ENCODE measurements at places on chromosomes 12 and 14.

DNA sequence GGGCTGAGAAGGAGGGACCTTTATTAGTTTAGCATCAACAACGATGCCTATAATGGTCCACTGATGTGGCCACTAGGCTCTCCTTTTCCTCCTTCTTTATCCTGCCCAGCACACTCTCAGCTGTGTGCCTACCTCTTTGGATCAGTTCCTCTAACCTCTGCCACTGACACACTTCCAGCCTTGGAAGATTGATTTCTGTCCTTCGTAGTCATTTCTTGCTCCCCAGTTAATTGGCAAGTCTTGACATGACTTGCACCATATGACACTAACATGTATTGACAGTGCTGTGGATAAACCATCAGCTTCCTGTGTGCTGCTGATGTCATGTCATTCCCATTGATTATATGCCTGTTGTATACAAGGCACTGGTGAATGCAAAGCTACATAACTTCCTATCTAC lies 90.2 kb upstream of the PLEKHG7 start:
- DNase-seq, result no peak

- no peak for DNase-seq
Observed at GRCh38 chr12:117966511-117966910, 2.3 kb downstream of the KSR2 start.

DNA sequence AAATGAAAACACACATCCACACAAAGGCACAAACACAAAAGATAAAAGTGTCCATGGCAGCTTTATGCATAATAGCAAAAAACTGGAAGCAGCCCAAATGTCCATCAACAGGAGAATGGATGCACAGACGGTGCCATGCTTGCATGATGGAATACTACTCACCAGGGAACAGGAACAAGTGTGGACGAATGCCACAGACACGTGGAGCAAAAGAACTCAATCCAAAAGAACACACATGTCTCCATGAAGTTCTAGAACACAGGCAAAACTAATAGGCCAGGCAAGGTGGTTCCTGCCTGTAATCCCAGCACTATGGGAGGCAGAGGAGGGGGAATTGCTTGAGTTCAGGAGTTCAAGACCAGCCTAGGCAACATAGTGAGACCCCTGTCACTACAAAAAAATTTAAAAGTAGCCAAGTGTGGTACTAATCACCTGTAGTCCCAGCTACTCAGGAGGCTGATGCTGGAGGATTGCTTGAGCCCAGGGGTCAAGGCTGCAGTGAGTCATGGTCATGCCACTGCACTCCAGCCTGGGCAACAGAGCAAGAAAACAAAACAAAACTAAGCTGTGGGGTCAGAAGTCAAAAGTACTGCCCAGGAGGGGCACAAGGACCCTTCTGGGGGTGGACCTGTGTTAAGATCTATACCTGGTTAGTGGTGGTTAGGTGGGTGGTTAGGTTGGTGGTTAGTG lies 7.3 kb upstream of the TMEM119 start:
- DNase-seq, result no peak

DNA sequence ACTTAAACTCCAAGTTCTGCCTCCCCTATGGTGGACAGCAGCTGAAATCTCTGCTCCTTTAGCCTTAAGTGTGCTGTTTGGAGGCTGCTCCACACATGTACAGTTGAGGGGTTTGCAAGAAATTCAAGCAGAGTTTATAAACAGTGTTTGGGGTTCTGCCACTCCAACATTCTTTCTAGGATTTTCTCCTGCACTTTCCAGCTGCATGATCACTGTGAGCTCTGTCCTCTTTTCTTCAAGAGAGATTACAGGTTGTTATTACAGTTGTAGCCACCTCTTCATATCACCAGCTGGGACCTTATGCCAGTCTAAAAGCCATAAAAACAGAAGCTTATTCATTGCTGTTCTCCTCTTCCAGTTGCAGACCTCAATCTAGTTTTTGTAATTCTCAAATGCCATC lies 8.4 kb downstream of the ZBTB25 start:
- DNase-seq, result no peak

- DNase-seq, result no peak
Observed at GRCh38 chr12:109998241-109998903, 858 bp upstream of the ANKRD13A start.

DNA sequence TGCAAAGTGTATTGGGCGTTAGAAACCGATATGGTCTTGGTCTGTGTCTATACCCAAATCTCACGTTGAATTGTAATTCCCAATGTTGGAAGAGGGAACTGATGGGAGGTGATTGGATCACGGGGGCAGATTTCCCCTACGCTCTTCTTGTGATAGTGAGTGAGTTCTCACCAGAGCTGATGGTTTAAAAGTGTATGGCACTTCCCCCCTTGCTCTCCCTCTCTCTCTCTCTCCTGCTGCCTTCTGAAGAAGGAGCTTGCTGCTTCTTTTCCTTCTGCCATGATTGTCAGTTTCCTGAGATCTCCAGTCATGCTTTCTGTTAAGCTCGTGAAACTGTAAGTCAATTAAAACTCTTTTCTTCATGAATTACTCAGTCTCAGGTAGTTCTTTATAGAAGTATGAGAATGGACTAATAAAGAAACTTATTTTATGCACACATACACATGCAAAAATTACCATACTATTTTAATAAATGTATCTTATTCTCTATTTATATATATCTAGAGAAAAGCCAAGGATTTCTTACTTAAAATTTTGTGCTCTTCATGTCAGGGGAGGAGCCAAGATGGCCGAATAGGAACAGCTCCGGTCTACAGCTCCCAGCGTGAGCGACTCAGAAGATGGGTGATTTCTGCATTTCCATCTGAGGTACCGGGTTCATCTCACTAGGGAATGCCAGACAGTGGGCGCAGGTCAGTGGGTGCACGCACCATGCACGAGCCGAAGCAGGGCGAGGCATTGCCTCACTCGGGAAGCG lies 1891.0 kb upstream of the FLRT2 start:
- DNase-seq, result no peak

DNA sequence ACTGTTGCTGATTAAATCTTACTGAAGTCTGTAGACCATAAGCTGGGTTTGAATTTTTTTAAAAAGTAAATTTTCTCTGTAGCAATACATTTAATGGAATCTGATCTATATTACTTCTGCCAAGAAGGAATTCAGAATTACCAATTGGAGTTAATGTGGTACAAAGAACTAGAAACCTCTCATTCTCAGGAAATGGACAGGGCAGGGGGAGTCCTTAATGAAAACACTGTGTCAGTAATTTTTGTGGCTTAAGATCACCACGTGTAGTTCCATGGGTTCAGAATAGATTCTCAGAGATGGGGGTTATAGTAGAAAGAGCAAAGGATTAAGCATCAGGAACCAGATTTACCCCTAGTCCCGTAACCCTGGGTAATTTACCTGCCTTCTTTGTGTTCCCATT lies 30.3 kb downstream of the FBXL14 start:
- DNase-seq, result no peak

DNA sequence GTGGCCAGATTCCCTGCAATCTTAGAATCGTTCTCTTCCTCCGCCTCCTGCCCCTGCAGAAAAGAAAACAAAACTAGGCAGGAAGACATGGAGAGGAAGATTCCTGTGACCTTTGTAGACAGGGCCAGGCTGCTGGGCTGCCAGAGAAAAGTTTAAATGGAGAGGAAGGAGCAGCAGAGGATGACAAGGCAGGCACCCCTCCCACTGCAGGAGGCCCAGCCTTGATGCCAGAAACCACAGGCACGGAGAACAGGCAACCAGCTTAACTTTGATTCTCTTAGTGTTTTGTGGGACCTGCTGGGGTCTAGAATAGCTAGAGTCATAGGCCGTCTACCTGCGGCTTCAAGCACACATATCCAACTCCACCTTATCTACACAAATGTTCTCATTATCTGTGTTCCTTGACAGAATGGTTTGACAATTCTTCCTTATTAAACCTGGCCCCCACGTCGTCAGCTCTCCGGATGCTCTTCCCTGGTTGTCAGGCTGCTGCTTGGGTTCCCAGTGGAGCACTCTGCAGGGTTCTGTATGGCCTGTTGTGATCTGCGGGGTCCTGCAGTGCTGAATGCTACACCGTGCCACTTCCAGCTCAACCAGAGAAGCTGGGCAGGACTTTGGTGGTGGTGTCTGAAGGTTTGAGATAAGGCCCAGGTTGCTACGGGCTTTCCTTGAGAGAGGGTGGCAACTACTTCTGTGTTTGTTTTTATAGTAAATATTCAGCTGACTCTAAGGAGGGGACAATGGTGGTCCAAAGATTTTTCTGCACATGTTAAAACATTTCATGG lies 609.5 kb downstream of the AACS start:
- no peak for DNase-seq

- no peak for DNase-seq
Observed at GRCh38 chr12:9134981-9135628, 19.4 kb upstream of the A2M start.

- peak; percentile 37 for DNase-seq
Observed at GRCh38 chr12:48572326-48572725, 2.5 kb upstream of the LALBA start.

- DNase-seq, result no peak
Observed at GRCh38 chr14:54653712-54654469, 87.0 kb downstream of the SAMD4A start.

GRCh38 chr12:22938323-22938722 lies 313.4 kb downstream of the ETNK1 start:
- DNase-seq, result no peak

DNA sequence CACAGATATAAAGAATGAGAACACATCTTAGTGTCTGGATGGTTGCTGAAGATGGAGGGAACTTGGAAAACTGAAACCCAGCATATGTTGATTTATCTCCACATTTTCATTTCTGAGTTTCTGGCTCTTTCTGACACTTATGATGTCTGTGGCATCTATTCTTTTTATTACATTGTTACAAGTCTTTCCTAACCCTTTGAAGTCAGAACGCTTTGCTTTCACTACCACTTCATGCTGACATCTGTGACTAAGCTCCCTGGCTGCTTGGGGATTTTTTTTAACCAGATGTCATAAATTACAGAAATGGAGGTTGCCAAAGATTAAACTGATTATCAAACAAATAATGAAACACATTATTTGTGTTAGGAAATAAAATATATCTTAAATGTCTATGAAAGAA lies 188.7 kb downstream of the KITLG start:
- DNase-seq, result peak; percentile 90

DNA sequence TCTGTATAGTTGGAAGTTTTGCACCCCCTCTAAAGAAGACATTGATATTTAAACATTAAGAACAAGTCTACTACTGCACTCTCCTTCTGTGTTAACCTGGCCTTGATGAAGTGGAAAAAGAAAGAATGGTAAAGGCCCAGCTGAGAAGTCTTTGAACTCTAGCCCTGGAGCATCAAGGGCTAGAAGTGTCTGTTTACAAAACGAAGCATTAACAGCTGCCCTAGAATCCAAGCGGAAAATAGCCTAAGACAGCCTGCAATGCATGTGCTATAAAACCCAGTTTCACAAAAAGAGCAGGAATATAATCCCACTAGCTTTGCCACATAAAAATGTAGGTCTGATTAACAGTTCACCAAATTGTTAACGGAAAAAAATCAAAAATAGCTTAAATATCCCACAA lies 60.5 kb downstream of the NUMB start:
- no peak for DNase-seq

DNA sequence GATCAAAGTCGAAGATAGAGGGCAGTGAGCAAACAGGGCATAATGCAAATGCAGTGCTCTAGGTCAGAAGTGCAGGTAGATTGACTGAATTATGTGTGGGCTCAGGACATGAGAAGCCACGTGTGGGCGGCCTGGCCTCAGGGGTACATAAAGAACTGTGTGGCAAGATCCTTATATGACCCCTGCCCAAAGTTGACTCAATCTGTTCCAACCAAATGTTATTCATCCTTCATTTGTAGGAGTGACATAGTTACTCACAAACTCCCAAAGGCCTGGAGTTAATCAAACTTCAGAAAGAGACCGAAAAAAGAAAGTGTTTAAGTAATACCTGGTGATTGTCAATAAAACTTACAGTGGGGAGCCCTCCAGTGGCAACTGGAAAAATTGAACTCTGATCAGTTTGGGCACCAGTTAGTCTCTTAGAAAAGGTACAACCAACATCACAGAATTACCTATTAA lies 150.4 kb upstream of the FAR2 start:
- no peak for DNase-seq

GRCh38 chr14:61322799-61323290 lies 1.5 kb downstream of the PRKCH start:
- no peak for DNase-seq

- no peak for DNase-seq
Observed at GRCh38 chr12:93902736-93903562, 225.8 kb downstream of the CRADD start.

DNA sequence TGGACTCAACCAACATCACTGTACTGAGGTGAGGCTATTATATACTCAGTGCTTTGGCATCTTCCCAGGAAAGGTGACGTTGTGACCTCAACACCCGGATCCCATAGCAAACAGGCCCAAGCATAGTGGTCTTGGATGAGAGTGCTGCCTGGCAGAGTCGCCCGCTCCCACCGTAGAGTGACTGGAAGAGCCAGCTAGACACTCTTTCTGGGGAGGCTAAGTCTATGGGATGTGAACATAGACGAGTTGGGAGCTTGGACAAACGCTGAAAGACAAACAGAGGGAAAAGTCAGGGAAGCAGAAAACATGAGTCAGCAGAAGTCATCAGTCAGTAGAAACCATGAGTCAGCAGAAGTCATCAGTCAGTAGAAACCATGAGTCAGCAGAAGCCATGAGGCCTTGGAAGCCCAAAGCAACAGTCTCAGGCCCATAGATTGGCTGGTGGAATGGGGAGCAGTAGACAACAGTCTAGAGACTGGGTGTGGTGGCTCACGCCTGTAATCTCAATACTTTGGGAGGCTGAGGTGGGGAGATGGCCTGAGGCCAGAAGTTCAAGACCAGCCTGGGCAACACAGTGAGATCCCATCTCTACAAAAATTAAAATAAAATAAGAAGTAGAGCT lies 66.4 kb upstream of the MAP1LC3B2 start:
- peak; percentile 64 for DNase-seq

- DNase-seq, result no peak
Observed at GRCh38 chr12:41466802-41467201, 278.7 kb downstream of the PDZRN4 start.

- DNase-seq, result peak; percentile 20
Observed at GRCh38 chr12:46237371-46238045, 31.3 kb downstream of the SLC38A1 start.

GRCh38 chr12:6306599-6307220 lies 3.8 kb upstream of the PLEKHG6 start:
- no peak for DNase-seq

DNA sequence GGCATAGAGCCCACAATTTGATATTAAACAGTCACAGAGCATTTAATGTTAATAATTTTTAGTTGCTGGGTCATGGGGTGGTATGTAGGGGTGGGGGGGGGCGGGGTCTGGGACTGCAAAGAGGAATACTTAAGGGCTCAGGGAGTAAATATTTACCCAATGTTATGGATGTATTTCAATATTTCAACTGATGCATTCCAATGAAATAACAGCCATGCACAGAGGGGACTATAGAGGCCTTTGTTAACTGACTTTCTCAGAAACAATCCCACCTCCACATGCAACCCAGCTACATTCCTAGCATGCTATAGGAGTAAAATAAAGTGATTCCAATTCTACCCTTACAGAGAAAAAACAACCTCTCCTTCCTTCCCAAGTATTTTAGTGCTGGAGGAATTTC lies 7.9 kb upstream of the BBS10 start:
- no peak for DNase-seq

DNA sequence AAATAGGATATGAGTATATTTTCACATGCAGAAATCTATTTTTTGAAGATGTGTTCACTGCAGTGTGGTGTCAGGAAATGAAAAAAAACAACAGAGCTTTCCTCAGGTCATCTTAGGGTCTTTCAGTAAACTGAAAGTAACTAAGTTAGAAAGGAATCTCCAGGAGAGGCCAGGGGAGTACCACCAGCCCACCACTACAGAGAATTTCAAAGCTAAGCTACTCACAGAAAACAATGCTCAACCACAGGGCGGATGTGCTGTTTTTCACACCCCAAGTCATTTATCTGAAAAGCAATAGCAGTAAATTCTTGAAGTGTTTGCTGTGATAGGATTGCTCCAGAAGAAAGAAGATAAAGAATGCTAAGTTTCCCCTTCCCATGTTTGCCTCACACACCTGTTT lies 79.0 kb downstream of the IFNG start:
- no peak for DNase-seq
